ENCODE measurements at places on chromosomes 11 and 22. TPM values are rescaled to one million over a fixed set of nuclear protein-coding genes. Genes with fewer than 3 reads are reported as not detected.

DNA sequence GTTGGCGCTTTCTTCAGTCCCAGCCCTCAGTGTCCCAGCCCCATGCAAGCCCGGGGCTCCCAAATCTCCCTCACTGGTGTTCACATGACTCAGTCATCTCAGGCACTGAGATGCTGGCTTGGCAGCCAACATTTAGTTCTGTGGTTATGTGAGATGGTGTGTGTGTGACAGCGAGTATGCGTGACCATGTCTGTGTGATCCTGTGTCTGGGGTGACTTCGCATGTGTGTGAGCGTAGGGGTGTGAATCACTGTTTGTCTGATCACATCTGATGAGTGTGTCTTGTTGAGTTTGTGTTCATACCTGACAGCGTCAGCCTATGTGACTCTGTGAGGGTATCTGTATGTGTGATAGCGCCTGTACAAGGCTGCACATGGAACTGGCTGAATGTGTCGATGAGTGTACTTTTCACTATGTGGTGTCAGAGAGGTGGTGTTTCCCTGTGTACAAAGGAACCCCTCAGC, 16.2 kb downstream of the CREB3L1 start:
- DNase-seq: peak; percentile 95

DNA sequence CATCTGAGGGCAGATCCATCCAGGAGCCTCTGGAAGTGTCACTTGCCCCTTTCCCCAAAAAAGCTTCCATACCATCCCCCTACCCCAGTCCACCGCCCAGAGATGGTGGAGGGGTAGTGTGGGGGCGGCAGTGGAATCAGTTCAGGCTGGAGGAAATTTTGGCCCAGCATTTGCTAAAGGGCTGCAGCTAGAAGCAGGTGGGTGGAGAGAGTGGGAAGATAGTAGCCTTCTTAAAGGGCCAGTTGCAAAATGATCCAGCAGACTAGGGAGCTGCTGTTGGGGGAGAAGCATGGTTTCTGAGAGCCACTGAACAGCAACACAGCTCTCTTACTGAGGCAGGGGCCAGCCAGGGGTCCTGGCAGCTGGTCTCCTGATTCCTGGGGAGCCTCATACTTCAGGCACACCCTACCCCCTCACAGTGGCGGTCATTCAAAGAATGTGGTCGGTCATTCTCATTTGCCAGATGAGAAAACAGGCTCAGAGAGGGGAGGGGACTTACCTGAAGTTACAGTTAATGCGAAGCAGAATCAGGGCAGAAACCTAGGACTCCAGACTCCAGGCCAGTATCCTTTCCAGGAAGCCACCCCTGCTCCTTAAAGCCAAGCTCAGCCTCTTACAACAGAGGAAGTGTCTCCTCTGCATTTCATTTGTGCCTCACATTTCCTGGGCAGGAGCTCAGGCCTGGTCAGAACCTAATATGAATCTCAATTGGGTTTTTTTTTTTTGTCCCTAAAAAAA, 5.4 kb downstream of the SEC14L2 start:
- no peak for DNase-seq

- peak; percentile 50 for DNase-seq
These were observed 95.7 kb downstream of the STIM1 start for GRCh38 chr11:3950996-3951660.

DNA sequence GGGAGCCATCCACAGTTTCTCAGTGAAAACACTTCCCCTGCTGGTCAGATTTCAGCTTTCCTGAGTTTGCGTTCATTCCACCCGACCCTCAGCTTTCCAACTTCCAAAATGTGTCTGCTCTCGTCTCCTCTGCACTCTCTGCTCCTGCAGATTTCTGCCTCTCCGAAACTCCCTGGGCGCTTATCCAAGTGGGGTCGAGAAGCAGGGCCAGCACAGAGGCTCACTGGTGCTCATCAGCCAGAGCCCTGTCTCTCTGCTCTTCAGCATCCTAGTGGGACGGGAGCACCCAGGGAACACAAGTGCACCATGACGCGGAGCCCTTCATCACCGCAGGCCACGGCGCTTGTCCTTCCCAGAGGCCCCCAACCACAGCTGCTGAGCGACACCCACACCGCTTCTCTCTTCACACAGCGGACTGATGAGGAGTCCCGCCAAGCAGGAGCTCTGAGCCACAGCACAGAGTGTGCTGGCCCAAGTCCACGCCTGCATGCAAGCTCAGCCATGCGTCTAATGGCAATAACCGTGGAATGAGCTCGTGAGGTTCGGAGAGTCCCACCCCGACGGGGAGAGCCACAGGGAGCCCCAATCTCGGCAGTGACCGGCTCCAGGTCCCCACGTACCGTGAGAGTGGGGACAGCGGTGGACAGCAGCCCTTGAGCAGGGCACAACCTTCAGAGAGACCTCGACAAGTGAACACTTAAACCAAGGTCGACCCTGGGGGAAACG, 27.9 kb upstream of the MOB2 start:
- no peak for DNase-seq

DNA sequence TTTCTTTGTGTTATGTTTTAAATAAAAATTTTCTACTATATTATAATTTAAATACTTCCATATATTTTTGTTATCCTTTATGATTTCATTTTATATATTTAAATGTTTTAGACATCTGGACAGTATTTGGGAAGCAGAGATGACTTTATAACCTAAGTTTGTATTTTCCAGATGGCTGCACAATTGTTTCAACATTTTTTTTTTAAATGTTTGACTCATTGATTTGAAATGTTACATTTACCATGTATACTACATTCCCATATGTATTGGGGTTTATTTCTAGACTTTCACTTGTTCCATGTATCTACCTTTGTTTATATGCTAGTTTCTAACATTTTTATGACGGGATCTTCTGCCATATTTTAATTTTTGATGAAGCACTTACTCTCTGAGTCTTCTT, 766.5 kb downstream of the METTL15 start:
- DNase-seq: no peak

DNA sequence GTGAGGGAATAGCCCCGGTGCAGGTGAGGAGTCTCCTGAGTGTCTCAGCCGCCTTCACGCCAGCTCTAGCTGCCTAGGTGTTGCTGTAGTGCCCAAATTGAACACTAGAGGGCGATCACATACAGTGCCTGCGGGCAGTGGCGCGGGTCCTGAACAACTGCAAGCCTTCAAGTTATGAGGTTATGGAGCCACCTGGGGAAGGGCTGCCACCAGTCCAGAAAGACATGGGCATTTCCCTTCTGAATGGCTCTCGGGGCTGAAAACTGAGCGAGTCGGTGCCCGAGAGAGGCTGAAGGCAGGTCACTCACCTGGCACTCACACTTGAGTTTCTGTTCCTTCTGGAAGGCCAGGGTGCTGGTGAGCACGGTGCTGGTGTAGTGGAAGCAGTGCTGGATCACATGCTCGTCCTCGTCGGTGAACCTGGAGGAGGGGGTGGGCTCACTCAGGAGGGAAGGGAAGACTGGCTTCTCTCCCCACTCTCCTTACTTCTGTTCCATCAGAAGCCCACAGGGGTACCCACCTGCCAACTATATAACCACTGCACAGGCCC, 88.4 kb downstream of the PDE2A start:
- peak; percentile 31 for DNase-seq

DNA sequence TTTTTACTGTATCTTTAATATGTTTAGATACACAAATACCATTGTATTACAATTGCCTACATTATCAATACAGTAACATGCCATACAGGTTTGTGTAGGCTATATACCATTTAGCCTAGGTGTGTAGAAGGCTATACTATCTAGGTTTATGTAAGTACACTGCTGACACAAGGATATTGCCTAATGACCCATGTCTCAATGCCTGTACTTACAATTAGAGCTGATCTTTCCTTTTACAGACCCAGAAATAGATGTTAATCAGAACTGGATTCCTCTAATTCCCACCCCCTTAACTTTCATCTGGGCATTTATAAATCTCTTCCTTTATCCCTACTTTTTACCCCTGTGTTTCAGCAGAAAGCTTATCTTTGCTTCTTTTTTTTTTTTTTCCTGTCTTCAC, 229.5 kb downstream of the METTL15 start:
- DNase-seq: no peak

DNA sequence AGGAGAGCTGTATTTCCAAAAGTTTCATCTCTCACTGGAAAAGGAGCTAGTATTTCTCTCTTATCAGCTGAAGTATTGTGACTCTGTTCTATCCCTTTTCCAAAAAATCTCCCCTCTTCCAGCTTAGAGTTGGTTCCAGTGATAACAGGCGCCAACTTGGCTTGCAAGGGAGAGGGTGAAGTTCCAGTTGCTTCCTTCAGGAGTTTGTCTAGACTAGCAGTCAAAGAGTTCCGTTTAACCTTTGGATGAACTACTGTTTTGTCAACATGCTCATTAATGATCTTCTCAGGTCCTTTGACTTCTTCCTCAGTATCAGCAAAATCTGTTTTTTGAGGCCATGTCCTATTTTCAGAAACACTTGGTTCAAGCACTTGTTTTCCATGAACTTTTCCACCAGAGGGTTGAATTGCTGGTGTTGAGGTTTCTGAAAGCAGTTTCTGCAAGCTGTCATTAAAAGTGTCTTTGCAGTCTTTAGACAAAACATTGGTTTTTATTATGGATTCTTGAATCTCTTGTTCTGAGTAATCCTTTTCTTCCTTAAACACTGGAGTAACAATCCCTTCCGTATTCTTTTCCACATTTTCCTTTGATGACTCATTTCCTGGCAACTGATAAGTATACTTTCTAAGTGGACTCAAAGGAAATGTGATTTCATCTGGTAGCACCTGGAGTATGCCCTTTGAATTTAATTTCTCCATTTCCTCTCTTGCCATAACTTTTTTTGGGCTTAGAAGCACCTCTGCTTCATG, 39.7 kb upstream of the CCDC89 start:
- DNase-seq: peak; percentile 94

Gene SYT13
- not detected for total RNA-seq

- DNase-seq: no peak
These were observed 48.8 kb upstream of the TOP3B start for GRCh38 chr22:22031183-22031945.

DNA sequence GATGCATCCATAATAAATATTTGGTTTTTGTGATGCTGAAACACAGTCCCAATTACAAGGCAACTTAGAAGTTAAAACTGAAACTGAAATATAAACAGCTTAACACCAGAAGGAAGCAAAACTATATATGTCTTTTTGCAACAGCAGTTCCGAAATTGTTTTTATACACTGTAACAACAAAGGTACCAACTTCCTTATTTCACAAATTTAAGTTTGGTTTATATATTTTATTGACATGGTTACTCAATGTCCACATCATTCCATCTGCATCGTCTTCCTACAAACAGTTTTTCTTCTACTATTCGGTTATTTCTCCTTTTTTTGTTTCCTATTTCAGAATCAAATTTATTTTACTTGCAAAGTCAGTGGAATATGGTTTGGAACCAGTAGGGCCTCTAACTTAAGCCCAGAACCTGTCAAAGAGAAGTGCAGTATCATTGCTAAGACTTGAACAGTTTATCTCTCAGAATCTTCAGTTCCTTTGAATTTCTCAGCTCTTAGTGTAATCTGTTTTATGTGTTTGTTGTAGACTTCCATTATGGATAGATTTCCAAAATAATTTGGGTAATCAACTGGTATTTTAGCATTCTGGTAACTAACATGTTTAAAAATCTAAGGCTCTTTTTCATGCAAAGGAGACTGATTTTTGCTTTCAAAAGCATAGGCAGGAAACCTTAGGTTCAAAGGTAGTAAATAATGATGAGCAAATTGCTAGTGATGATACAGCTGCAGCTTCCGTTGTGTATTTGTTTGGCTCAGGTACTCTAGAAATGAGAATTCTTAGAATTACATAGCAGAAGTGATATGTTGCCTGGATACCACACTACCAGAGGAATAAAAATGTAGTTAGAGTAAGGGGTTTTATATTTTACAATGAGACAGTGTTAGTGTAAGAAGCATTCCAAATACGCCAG, 8.2 kb upstream of the HSPA8 start:
- DNase-seq: no peak

GRCh38 chr11:34168642-34169420, 63.4 kb downstream of the NAT10 start:
- DNase-seq: no peak

- DNase-seq: peak; percentile 56
These were observed 79.4 kb downstream of the ATM start for GRCh38 chr11:108302121-108302785.

DNA sequence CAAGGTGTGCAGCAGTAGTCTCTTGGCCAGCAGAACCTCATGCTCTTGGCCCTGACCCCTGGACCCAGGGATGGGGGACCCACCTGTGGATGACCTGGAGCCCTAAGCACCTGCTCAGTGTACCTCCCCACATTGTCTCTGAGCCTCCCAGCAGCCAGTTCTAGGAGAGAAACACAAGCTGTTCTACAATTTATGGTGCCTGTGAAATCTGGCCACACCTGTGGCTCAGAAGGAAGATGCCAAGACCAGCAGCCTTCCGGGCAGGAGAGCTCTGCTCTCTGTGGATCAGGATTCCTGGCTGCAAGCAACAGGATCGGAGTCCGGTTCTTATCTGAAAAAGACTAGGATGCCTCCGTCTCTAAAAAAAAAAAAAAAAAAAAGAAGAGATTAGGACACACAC, 103.6 kb upstream of the ANO1 start:
- no peak for DNase-seq

DNA sequence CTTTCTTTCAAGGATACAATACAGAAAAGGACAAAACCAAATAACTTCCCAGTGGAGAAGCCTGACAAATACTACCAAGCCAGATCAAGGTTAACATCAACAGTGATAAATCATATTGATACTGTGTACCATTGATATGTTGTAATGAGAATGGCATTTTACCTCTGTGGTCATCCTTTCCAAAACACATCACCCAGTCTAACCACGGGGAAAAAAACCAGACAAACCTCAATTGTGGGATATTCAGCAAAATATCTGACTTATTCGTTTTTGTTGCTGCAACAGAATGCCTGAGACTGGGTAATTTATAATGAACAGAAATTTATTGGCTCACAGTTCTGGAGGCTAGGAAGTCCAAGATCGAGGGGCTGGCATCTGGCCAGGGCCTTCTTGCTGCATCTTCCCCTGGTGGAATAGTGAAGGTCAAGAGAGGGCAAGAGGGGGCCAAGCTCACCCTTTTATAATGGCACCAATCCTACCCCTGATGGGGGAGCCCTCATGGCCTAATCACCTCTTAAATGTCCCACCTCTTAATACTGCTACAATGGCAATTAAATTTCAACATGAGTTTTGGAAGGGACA, 66.1 kb downstream of the FAM76B start:
- no peak for DNase-seq

DNA sequence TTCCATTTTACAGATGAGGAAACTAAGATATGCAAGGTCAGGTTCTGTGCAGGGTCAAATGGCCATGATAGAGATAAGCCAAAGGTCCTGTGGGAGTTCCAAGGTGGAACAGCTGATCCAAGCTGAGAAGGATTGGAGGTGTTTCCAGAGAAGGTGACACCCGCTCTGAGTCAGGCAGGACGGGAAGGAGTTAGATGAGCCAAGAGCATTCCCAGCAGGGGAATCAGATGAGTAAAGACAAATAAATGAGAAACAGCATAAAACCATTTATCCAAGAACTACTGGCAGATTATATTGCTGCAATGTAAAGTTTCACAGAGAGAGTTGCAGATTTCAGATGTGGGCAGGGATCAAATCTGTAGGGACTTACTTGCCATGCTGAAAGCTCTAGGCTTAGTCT, 18.9 kb upstream of the HEPHL1 start:
- no peak for DNase-seq

Gene MS4A15
- total RNA-seq: not detected

Measured in LHCN-M2 (cell line).